ENCODE measurements at places on chromosomes 7 and 10. TPM values are rescaled to one million over a fixed set of nuclear protein-coding genes. Genes with fewer than 3 reads are reported as not detected.
A peak's percentile ranks its signal among the peaks of the same experiment; 100 is the strongest.

The FBXO24 gene
- total RNA-seq = 0.25 TPM

The CHST3 gene
- 18.0 TPM for total RNA-seq

- peak; percentile 93 for DNase-seq
These were observed 7.3 kb downstream of the NCOA4 start for GRCh38 chr10:46022978-46023702.

DNA sequence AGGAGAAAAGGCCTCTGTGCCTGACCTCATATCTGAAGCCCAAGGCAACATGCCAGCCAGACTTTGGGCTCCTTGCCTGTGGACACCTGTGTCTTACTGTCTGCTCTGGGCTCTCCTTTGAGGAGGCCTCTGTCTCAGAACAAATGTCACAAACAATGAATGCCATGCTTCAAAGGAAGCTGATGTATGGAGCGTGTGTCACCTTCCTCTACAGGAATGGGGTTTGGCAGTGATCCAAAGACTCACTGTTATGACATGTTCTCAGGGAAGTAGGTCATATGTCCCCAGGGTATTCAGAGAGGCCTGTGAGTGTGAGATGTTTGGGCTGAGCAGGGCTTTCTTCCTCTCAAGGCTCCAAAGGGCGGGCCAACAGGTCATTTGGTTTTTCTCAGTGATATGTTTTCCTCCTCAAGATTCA, 38.4 kb downstream of the PTPRE start:
- no peak for DNase-seq

All from left ventricle myocardium inferior (tissue), 1 donor.